ENCODE measurements at places on chromosomes 5 and 9. TPM values are rescaled to one million over a fixed set of nuclear protein-coding genes. Genes with fewer than 3 reads are reported as not detected.

DNA sequence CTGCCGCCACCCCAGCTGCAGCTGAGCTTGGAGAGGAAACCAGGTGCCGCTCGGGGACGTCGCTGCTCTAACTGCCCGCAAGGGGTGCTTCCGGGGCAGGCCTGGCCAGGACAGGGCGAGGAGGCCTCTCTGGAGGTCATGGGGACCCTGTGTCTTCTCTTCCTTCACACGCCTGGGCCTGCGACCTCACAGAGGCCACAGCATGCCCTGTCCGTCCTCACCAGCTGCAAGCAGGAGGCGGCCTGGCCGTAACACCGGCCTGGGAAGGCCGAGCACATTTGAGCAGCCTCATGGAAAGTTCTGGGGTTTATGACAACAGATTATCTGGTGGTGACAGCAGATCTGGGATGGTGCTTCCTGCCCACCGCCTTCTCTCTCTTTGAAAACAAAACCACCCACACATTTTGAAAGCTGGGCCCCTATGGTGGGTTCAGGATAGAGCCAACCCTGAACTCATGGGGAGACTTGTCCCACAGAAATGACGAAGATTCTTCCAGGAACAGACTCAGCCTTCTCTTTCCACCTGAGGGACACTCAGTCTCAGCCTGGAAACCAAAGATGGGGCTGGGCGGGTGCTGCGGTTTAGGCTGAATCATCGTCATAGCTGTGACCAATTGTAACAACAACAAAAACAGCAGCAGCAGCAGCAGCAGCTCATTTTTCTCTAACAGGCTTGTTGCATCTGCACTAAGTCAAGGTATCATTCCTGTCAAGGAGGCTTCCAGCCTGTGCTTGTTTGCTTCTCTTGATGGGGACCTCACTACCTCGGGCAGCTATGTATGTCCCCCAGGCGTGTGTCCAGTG, 99.6 kb upstream of the RAPGEF1 start:
- no peak for DNase-seq

The MEF2C gene
- total RNA-seq, result 57.7 TPM

- DNase-seq, result no peak
Observed at GRCh38 chr5:151810897-151811296, 39.1 kb downstream of the G3BP1 start.

- no peak for DNase-seq
Observed at GRCh38 chr5:78671609-78672008, 23.0 kb upstream of the LHFPL2 start.

DNA sequence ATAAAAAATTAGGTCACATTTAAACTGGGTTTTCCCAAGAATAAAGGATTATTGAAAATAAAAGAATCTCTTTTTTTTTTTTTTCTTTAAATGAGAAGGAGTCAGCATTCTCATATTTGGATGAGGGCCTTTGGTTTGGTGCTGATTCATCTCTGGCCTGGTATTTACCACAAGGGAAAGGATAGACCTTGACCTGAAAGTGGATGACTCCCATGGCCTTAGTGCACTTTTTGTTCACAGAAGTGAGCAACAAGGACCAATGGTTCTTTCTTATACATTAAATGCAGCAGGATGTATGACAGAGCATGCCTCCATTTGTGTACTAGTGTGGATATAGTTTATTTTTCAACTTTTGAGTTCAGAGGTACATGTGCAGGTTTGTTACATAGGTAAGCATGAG, 6.9 kb downstream of the YTHDC2 start:
- no peak for DNase-seq

GRCh38 chr9:129836311-129837007, 1.2 kb downstream of the USP20 start:
- no peak for DNase-seq

The PDE6A gene
- total RNA-seq, result not detected

DNA sequence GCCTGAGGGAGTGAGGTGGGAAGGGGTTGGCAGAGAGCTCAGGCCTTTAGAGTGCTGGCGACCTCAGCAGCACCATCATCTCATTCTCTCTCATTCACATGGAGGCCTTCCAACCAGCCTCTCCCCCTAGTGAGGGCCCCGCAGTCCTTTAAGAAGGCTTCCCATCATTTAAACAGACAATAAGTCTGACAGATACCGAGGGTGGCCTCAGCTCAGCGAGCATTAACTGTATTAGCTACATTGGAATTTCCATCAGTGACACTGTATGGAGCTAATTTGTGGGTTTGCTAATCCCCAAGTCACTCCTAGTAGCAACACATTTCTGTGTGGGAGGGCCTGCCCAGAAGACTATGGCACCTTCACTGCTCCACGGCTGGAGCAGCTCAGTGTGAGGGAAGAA, 75.8 kb downstream of the INSYN2B start:
- DNase-seq, result no peak

DNA sequence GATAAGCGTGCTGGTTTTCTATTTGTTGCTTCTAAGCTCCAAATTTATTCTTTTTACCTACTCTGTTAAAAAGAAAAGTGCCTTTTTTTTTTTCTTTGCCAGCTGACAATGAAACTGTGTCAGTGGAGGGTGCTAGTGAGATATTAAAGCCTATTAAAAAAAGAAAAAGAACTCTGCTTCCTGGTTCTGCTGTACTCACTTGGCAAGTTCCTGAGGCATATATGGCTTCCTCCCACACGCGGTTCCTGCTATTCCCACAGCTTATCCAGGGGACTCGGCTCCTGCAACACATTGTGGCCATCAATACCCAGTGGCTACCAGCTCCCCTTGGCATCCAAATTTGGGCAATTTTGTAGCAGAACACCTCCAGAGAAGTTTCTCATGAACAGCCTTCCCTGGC, 1977.7 kb upstream of the CDH9 start:
- DNase-seq, result no peak

The CTNND2 gene
- 8.0 TPM for total RNA-seq

- DNase-seq, result no peak
Observed at GRCh38 chr9:89515416-89515815, 17.5 kb upstream of the SEMA4D start.

- DNase-seq, result no peak
Observed at GRCh38 chr9:109190151-109190550, 23.1 kb upstream of the FRRS1L start.

- DNase-seq, result no peak
Observed at GRCh38 chr5:16957304-16958196, 21.5 kb upstream of the MYO10 start.

The CCNO gene
- total RNA-seq, result 16.5 TPM

The FIBCD1 gene
- total RNA-seq, result not detected

DNA sequence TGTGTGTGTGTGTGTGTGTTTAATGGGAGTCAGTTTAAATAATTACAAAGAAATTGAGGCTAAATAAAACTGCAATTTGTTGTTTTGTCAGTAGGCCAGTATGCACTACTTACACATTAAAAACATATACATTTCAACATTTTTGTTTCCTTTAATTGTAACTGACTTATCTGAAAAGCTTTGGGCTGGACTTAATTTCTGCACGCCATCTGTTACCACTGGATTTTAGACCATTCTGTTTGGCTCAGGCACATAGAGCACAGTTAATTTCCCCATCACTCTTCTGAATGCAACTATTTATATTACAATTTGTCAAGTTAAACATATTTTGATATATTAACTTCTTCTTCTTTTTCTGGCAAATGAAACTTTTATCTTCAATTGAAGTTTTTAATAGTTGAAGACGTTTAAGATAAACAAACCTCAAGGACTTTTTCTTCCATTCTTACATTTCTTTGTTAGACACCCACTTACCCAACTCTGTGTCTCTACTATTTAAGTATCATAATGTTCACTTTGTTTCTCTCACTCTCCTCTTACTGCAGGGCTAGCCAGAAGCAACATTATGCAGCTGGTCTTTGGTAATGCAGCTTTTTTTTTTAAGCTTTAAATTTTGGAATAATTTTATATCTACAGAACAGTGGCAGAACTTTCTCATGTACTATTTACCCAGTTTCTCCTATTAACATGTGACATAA, 253.4 kb upstream of the ANKH start:
- DNase-seq, result no peak

The DMRT3 gene
- total RNA-seq, result not detected

The MLANA gene
- not detected for total RNA-seq

The SELENOP gene
- total RNA-seq, result 87.8 TPM

GRCh38 chr5:179310439-179311090, 34.7 kb downstream of the ADAMTS2 start:
- DNase-seq, result no peak

The GRIA1 gene
- total RNA-seq, result not detected

DNA sequence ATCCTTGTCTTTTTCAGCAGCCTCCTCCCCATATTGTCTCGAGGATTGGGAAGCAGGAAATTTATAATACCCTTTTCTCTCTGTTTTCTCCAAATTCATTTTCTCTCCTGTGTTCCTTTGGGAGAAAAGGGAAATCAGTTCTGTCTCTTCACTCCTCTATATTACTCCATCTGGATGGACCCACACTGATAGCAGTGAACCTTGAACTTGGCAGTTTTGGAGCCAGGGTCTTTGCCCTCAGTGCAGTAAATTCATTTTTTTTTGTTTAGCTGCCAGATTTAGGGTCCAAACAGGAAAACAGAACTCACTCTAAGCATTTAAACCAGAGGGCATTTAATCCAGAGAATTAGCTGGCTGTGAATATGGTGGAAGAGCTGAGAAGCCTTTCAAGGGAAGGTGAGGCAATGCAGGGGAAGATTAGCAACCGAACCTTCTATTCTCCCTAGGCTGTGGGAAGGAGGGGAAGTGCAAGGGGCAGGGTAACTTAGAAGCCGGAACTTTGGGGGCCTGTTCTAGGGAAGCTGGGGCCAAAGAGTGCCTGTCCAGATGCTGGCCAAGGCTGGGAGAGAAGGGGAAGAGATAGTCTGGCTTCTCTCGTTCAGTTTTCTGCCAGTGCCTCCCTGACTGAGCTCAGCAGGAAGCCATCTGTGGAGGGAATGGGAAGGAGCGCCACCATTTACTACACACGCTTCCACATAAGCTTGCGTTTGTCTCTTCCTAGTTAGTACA, 16.3 kb upstream of the NPR2 start:
- DNase-seq, result no peak

The PDE8B gene
- 10.1 TPM for total RNA-seq

DNA sequence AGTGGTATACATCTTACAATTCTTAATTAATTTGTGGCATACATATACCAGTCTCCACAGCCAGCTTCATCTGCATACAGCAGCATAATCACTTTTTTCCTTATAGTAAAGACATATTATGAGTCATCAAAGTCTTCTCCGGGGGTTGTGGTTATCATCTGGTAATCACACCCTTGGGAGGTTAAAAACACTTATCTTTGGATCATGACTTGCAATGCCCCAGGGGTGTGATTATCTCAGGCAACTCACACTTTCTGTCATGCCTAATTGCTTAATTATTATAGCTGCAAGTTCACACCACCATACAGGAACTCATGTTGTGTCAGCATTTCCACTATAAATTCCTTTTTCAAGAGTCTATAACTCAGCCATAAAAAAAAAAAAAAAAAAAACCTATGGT, 218.4 kb downstream of the ANXA1 start:
- DNase-seq, result no peak

DNA sequence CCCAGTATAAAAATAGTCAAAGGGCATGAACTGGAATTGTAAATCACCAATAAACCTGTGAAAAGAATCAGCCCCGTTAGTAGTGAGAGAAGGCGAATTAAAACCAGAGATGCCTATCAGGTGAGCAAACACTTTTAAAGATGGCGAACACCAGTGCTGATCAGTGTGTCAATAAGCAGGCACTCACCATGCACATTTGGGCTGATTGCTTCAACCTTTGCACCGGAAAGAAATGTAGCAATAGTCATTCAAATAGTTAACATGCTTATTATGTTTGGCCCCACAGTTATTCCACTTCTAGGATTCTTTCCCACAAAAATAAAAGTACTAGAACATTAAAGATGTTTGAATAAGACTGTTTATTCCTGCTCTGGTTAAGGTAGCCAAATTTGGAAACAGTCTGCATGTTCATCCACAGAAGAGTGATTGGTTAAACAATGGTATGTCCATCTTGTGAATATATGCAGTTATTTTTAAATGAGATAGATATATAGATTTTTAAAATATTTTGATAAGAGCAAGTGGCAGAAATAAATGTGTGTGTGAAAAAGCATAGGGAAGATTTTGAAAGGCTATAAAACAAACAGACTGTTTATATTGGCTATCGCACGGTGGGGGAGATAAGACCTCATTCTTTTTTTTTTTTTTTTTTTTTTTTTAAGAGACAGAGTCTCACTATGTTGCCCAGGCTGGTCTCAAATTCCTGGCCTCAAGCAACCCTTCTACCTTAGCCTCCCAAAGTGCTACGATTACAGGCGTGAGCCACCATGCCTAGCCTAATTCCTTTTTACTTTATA, 112.2 kb downstream of the PIP5K1B start:
- DNase-seq, result no peak

The IL31RA gene
- not detected for total RNA-seq

The NRARP gene
- total RNA-seq, result 7.1 TPM

GRCh38 chr9:105005186-105005585, 77.2 kb upstream of the ABCA1 start:
- DNase-seq, result no peak

DNA sequence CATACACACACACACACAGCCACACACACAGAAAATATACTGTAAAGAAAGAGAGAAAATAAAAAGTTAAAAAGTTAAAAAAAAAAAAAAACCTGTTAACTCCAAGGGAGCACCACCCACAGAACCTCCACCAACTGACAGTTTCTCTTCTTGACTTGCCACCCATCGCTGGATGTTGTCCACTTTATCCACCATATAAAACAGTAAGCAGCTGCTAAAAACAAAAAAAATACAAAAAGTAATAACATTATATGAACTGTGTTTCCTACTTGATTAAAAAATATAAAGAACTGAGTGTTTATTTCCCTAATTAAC, 1.2 kb downstream of the PURA start:
- no peak for DNase-seq

GRCh38 chr5:116959843-116960242, 385.2 kb upstream of the SEMA6A start:
- no peak for DNase-seq

The SV2C gene
- total RNA-seq, result 0.60 TPM

The FST gene
- 6.6 TPM for total RNA-seq

DNA sequence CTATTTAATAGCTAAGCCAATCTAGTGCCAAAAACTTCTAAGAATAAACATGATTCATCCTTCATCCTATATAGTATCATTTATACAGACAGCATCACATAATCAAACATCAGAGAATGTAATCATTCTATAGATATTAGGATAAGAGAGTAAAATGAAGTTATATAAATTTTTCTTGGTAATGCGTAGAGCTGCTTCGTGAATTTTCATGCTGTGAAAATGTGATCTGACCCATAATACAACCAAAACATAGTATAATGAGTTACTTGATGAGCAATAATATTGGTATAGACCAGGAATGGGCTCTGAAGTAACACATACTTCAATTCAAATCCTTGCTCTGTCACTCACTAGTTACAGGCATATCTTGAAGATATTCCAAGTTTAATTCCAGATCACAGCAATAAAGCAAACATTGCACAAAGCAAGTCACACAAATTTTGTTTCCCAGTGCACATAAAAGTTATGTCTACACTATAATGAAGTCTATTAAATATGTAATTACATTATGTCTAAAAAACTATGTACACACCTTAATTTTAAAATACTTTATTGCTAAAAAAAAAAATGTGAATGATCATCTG, 23.9 kb downstream of the NR2F1-AS1 start:
- DNase-seq, result no peak

The IL17B gene
- not detected for total RNA-seq
